Stimulated activated CD8-positive, alpha-beta memory T cell treated with anti-CD3 and anti-CD28 coated beads, Interleukin-15, amount 100 ng/mL, for 24 hours (primary cell): ENCODE measurements at places on chromosomes 1 and 21.

- DNase-seq: no peak
Measured at GRCh38 chr21:45513003-45513717, 29.1 kb downstream of the SLC19A1 start.

- DNase-seq: no peak
Measured at GRCh38 chr1:232483826-232484225, 146.1 kb downstream of the SIPA1L2 start.

GRCh38 chr1:111832521-111833155 lies 76.9 kb downstream of the DDX20 start:
- no peak for DNase-seq

DNA sequence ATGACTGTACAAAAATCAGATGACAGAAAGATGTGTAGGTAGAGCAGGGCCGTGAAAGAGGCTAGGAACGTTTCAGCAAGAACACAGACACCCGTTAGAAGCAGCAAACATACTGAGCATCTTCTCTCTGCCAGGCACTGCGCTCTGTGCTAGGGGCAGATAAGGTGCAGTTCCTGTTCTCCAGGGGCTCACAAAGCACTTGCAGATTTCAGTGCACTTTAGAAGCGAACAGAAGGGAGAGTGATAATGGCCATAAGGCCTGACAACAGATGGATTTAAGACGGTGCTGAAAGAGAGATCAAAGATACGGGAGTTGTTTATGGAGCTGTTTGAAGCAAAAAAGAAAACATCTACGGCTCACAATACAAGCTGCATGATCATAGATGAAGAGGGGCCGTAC lies 200.3 kb upstream of the FOXD3 start:
- DNase-seq: no peak

GRCh38 chr1:14090531-14090930 lies 390.5 kb downstream of the PRDM2 start:
- no peak for DNase-seq

GRCh38 chr1:21000245-21000594 lies 176.5 kb downstream of the EIF4G3 start:
- DNase-seq: no peak

DNA sequence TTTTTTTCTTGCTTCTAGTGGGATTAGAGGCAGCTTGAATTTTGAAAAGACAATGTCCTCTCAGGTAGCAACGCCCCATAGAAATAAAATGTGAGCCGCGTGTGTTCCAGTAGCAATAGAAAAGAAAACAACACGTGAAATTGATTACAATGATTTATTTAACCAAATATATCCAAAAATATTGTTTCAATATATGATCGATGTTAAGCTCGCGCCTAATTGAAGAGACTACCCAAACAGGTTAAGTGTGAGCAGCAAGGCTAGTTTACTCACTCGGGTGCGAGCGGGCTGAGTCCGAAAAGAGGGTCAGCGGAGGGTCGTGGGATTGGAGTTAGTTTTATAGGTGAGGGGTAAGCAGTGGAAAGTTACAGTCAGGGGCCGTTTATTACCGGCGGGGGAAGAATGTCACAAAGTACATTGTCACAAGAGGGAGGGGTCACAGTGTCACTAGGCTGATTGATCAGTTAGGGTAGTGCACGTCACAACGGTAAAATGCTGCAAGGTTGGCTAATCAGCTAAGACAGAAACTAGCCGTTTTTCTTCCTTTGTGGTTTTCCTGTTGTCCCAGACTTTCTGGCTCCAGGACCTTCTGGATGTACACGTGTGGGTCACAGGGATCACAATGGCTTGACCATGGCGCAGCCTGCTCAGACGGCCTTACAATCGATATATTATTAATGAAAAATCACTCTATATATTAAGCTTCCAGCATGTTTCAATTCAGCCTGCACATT lies 697 bp upstream of the ZNF670 start:
- no peak for DNase-seq

- DNase-seq: no peak
Measured at GRCh38 chr1:36653850-36654249, 171.1 kb upstream of the CSF3R start.

DNA sequence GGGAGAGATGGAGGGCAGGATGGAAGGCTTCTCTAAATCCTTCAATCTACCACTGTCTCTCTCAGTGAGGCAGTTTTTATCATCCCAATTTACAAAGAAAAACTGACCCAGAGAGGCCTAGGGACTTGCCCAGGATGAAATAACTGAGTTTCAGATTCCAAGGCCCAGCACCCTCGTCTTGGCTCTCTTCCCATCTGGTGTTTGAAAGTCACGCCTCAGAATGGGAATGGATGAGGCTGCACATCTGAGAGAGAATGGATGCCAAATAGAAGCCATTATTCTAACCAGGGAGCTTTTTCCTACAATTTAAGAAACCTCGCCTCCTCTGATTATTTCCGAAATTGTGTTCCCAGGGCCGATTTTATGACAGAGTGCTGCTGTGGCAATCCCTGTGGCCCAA lies 10.6 kb upstream of the KCNN3 start:
- no peak for DNase-seq

GRCh38 chr1:32215629-32216480 lies 6.3 kb downstream of the TMEM234 start:
- no peak for DNase-seq

GRCh38 chr21:46636181-46636512 lies 673 bp downstream of the PRMT2 start:
- no peak for DNase-seq
